ENCODE measurements at places on chromosomes 6 and 20. TPM values are rescaled to one million over a fixed set of nuclear protein-coding genes. Genes with fewer than 3 reads are reported as not detected.

Gene OVOL2
- 1.1 TPM for polyA plus RNA-seq

Gene PACSIN1
- polyA plus RNA-seq = 0.80 TPM

Gene EZR
- polyA plus RNA-seq = 274 TPM

Gene WFDC12
- not detected for polyA plus RNA-seq

Gene PDE7B
- 8.1 TPM for polyA plus RNA-seq

Gene NUS1
- 49.1 TPM for polyA plus RNA-seq

Gene GTSF1L
- polyA plus RNA-seq = not detected

Gene ANGPT4
- polyA plus RNA-seq = 0.27 TPM

Gene TUBB2B
- polyA plus RNA-seq = 157 TPM

Gene MARCKS
- 202 TPM for polyA plus RNA-seq

Gene VARS1
- 71.2 TPM for polyA plus RNA-seq

Gene SIRPB2
- polyA plus RNA-seq = 0.80 TPM

Gene OPRL1
- 0.94 TPM for polyA plus RNA-seq

Gene KCNB1
- 0.50 TPM for polyA plus RNA-seq

Gene GCM1
- 0.14 TPM for polyA plus RNA-seq

Gene COL9A3
- 30.0 TPM for polyA plus RNA-seq

Gene SLC12A5
- polyA plus RNA-seq = 3.4 TPM

Gene CCN6
- 2.9 TPM for polyA plus RNA-seq

Gene SLCO4A1
- polyA plus RNA-seq = 3.5 TPM

Gene CDS2
- polyA plus RNA-seq = 36.8 TPM

Gene ADAM33
- 11.3 TPM for polyA plus RNA-seq

Gene TRIM38
- polyA plus RNA-seq = 9.2 TPM

Gene PEDS1
- polyA plus RNA-seq = 25.5 TPM

Gene GTF3C6
- 81.2 TPM for polyA plus RNA-seq

Gene ZSCAN9
- polyA plus RNA-seq = 35.6 TPM

Gene TMX4
- 51.2 TPM for polyA plus RNA-seq

Gene SLC17A4
- 2.7 TPM for polyA plus RNA-seq

Gene LY86
- polyA plus RNA-seq = 1.6 TPM

Gene FAM162B
- polyA plus RNA-seq = 7.0 TPM

Gene RNF39
- 1.1 TPM for polyA plus RNA-seq

Gene VTA1
- polyA plus RNA-seq = 68.6 TPM

Gene VSTM2L
- 1.5 TPM for polyA plus RNA-seq

Gene MACROD2
- 12.8 TPM for polyA plus RNA-seq

Gene SLC22A7
- 0.90 TPM for polyA plus RNA-seq

Gene GPR6
- polyA plus RNA-seq = not detected

Gene SLC26A8
- 0.40 TPM for polyA plus RNA-seq

Gene BPI
- polyA plus RNA-seq = 1.2 TPM

Gene LAMA4
- polyA plus RNA-seq = 90.1 TPM

Gene NKX2-2
- polyA plus RNA-seq = not detected

Gene CLDN20
- 1.1 TPM for polyA plus RNA-seq

Gene EDN3
- polyA plus RNA-seq = 5.0 TPM

Gene PPIL6
- 18.1 TPM for polyA plus RNA-seq

Gene FOXC1
- polyA plus RNA-seq = 74.7 TPM

Gene PROKR2
- not detected for polyA plus RNA-seq

Gene PTCHD4
- polyA plus RNA-seq = 0.73 TPM

Gene MTFR2
- 2.9 TPM for polyA plus RNA-seq

Gene RHAG
- polyA plus RNA-seq = 1.6 TPM

Gene KCNK15
- polyA plus RNA-seq = 0.09 TPM

Gene GPLD1
- polyA plus RNA-seq = 4.9 TPM

Gene APOBEC2
- polyA plus RNA-seq = 0.71 TPM

Gene KIAA0408
- 2.7 TPM for polyA plus RNA-seq

Gene AVP
- not detected for polyA plus RNA-seq

Gene ULBP3
- polyA plus RNA-seq = 10.8 TPM

Data from renal pelvis (tissue), 12 donors.